DND-41 (cell line): ENCODE measurements at places on chromosomes 16 and 17.

DNA sequence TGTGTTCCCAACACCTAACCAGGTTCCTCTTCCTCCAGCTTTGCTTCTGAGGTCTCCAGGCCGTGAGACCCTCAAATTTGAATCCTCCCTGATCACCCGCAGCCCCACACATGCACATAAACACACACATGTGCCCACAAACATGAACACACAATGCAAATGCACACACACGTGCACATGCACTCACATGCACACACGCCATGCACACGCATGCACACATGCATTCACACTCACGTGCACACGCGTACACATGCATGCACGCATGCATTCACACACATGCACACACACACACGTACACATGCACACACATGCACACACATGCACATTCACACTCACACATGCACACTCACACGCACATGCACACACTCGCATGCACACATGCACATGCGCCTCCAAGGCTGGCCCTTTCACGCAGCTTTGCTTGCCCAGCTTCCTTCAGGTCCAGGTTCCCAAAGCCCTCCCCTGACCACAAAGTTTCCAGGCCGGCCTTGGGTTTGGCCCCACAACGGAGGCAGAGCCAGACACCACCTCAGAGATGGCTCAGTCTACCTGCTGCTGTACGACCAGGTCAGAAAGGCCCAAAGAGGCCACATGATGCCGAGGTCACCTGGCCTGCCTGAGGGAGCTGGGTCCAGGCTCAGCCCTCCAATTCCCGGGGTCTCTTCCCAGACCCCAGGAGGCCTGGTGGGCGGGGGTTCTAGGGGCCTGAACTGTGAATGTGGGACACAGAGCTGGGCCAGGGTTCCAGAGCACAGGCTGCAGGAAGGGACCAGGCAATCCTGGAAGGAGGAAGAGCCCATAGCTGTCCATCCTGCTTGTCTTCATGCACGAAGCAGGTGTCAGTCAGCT is 39.5 kb upstream of the ENPP7 start:
- peaks cover 3% of the 10 kb centered on the region for H3K27me3 ChIP-seq
- no peaks in the 10 kb centered on the region for H3K4me1 ChIP-seq
- H3K27ac ChIP-seq = no peak overlapping the region
- no peak overlapping the region for H3K4me3 ChIP-seq

GRCh38 chr16:53087101-53087500 is 32.3 kb downstream of the CHD9 start:
- H3K27ac ChIP-seq = no peak overlapping the region
- no peaks in the 10 kb centered on the region for H3K4me1 ChIP-seq
- no peak overlapping the region for H3K4me3 ChIP-seq
- H3K27me3 ChIP-seq = no peaks in the 10 kb centered on the region
- DNase-seq = no peak

GRCh38 chr17:79372470-79373238 is 238.2 kb downstream of the RBFOX3 start:
- no peaks in the 10 kb centered on the region for H3K4me1 ChIP-seq
- DNase-seq = no peak
- no peaks in the 10 kb centered on the region for H3K36me3 ChIP-seq
- no peak overlapping the region for H3K4me3 ChIP-seq
- H3K27ac ChIP-seq = no peak overlapping the region

DNA sequence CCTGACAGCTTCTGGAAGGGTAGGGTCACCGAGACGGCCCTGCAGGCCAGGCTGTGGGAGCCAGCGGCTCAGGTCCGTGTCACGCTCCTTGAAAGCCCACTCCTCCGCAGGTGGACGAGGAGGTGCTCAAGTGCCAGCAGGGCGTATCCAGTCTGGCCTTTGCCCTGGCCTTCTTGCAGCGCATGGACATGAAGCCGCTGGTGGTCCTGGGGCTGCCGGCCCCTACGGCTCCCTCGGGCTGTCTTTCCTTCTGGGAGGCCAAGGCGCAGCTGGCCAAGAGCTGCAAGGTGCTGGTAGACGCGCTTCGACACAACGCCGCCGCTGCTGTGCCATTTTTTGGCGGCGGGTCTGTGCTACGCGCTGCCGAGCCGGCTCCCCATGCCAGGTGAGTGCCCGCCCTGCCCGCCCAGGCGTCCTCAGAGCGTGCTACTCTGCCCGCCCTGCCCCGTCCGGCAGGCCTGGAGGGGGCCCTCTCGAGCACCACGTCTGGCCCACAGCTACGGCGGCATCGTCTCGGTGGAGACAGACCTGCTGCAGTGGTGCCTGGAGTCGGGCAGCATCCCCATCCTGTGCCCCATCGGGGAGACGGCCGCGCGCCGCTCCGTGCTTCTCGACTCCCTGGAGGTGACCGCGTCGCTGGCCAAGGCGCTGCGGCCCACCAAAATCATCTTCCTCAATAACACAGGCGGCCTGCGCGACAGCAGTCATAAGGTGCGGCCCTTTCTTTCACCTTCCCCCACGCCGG is 1.3 kb downstream of the NAGS start:
- H3K4me1 ChIP-seq = peaks cover 22% of the 10 kb centered on the region
- H3K4me3 ChIP-seq = no peak overlapping the region
- H3K36me3 ChIP-seq = no peaks in the 10 kb centered on the region

DNA sequence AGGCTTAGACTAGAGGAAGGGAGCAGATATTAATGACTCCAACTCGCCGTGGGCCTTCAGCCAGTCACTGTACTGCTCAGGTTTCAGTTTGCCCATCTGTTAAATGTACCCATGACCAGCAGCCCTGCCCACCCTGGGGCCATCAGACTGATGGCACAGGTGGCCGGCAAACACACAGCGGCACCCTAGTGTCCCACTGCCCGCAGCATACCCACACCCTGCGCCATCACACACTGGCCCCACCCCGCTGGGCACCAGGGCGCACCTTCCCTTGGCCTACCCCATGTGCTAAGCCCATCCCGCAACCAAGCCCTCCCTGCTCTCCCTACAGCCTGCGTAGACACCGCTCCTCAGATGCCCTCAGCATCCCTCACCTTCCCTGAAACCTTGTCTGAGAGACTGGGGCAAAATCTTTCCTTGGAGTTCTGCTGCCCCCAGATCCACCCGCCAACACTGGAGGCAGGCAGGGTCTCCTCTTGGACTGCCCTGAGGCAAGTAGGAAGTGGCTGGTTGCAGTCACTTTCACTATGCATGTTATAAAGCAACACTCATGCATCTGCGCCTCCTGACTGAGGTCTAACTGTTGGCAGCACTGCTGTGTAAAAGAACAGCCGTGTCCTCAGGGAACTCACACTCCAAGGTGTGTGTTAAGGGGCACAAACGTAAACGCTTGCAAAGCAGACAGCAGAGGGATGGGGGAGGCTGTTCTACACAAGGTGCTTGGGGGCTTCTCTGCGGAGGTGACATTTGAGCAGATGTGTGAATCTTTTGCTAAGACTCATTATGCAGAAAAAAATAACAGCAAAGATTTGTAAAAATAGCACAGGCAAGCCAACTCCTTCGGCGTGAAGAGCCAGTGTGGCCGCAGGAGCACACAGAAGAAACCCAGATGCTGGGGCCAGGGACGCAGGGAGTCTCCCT is 6.7 kb upstream of the BCAR1 start:
- H3K27ac ChIP-seq = no peak overlapping the region
- DNase-seq = no peak

GRCh38 chr17:49935526-49936210 is 33.3 kb upstream of the DLX4 start:
- no peak overlapping the region for H3K27ac ChIP-seq
- no peaks in the 10 kb centered on the region for H3K4me1 ChIP-seq
- H3K27me3 ChIP-seq = peaks cover 22% of the 10 kb centered on the region
- no peak for DNase-seq
- no peak overlapping the region for H3K4me3 ChIP-seq

- H3K4me3 ChIP-seq = no peak overlapping the region
- no peaks in the 10 kb centered on the region for H3K36me3 ChIP-seq
- H3K4me1 ChIP-seq = no peaks in the 10 kb centered on the region
- H3K27me3 ChIP-seq = peaks cover 3% of the 10 kb centered on the region
Measured at GRCh38 chr17:20086416-20087076, 77.4 kb downstream of the SPECC1 start.

GRCh38 chr17:8997994-8998628 is 23.2 kb upstream of the NTN1 start:
- no peaks in the 10 kb centered on the region for H3K27me3 ChIP-seq
- peaks cover 7% of the 10 kb centered on the region for H3K4me1 ChIP-seq
- no peak overlapping the region for H3K4me3 ChIP-seq
- no peaks in the 10 kb centered on the region for H3K36me3 ChIP-seq
- no peak overlapping the region for H3K27ac ChIP-seq

DNA sequence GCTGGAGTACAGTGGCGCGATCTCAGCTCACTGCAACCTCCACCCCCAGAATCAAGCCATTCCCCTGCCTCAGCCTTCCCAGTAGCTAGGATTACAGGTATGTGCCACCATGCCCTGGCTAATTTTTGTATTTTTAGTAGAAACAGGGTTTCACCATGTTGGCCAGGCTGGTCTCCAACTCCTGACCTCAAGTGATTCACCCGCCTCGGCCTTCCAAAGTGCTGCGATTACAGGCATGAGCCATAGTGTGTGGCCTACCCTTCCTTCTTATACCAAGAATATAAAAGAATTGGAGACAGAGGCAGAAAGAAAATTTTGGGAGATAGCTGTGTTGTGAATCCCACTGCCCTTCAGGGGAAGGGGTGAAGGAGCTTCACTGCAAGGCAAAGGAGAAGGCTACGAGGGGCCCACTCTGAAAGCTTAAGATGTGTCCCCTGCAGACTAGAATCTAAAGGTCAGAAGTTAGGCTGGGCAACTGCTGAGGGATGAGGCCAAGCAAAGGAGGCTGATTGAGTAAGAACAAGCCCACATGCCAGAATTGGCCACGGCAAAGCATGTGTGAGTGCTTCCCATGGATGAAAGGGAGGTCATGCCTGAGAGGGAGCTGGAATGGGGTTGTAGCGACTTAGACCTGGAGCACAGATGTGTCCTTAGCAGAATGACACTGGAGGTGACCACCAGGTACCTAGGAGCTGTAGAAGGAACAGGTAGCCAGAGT is 8.4 kb upstream of the CRYBA1 start:
- H3K27me3 ChIP-seq = no peaks in the 10 kb centered on the region
- no peak overlapping the region for H3K27ac ChIP-seq
- no peak overlapping the region for H3K4me3 ChIP-seq
- no peaks in the 10 kb centered on the region for H3K36me3 ChIP-seq
- no peaks in the 10 kb centered on the region for H3K4me1 ChIP-seq

DNA sequence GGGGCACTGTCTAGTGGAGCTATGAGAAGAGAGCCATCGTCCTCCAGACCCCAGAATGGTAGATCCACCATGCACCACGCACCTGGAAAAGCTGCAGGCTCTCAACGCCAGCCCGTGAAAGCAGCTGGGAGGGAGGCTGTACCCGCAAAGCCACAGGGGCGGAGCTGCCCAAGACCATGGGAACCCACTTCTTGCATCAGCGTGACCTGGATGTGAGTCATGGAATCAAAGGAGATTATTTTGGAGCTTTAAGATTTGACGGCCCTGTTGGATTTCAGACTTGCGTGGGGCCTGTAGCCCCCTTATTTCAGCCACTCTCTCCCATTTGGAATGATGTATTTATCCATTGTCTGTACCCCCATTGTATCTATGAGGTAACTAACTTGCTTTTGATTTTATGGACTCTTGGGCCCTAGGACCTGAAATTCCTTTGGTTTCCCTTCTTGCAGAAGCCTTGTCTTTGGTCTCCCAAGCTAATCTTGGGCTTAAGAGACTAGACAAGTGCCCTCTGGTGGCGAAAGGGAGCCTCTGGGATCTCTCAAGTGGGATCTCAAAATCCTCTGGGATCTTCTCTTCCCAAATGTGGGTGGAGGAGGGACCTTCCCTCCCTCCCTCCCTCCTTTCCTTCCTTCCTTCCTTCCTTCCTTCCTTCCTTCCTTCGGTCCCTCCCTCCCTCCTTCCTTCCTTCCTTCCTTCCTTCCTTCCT is 58.2 kb upstream of the HAPSTR1 start:
- peak; percentile 25 for DNase-seq
- H3K4me3 ChIP-seq = no peak overlapping the region

GRCh38 chr16:49600536-49600935 is 226.9 kb downstream of the C16orf78 start:
- H3K27ac ChIP-seq = no peak overlapping the region
- H3K4me1 ChIP-seq = peaks cover 8% of the 10 kb centered on the region; the same call in 1 of the 2 replicates
- H3K36me3 ChIP-seq = no peaks in the 10 kb centered on the region
- no peak overlapping the region for H3K4me3 ChIP-seq
- H3K27me3 ChIP-seq = no peaks in the 10 kb centered on the region

DNA sequence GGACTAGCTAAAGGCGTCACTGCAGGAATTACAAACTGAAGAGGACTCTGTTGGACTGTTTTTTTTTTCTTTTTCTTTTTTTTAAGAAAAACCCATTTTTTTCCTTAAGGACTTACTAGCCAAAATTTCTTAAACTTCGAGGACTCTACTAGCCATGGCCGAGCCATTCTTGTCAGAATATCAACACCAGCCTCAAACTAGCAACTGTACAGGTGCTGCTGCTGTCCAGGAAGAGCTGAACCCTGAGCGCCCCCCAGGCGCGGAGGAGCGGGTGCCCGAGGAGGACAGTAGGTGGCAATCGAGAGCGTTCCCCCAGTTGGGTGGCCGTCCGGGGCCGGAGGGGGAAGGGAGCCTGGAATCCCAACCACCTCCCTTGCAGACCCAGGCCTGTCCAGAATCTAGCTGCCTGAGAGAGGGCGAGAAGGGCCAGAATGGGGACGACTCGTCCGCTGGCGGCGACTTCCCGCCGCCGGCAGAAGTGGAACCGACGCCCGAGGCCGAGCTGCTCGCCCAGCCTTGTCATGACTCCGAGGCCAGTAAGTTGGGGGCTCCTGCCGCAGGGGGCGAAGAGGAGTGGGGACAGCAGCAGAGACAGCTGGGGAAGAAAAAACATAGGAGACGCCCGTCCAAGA is 878 bp downstream of the HEXIM1 start:
- peak overlapping the region; percentile 88 for H3K27ac ChIP-seq
- no peaks in the 10 kb centered on the region; the same call in 1 of the 2 replicates for H3K36me3 ChIP-seq
- no peaks in the 10 kb centered on the region for H3K27me3 ChIP-seq
- peak overlapping the region; percentile 86 for H3K4me3 ChIP-seq

- peaks cover 4% of the 10 kb centered on the region for H3K27me3 ChIP-seq
- H3K4me3 ChIP-seq = no peak overlapping the region
- H3K36me3 ChIP-seq = no peaks in the 10 kb centered on the region
- peaks cover 15% of the 10 kb centered on the region for H3K4me1 ChIP-seq
- DNase-seq = no peak
Measured at GRCh38 chr17:65433157-65433556, 128.3 kb downstream of the AXIN2 start.

- no peak for DNase-seq
- no peak overlapping the region for H3K27ac ChIP-seq
- H3K4me3 ChIP-seq = no peak overlapping the region
- peaks cover 44% of the 10 kb centered on the region for H3K27me3 ChIP-seq
- no peaks in the 10 kb centered on the region for H3K4me1 ChIP-seq
- no peaks in the 10 kb centered on the region for H3K36me3 ChIP-seq
Measured at GRCh38 chr17:35788477-35789368, 6.7 kb downstream of the MMP28 start.

- H3K36me3 ChIP-seq = no peaks in the 10 kb centered on the region
- H3K4me3 ChIP-seq = no peak overlapping the region
- no peaks in the 10 kb centered on the region for H3K27me3 ChIP-seq
- no peak for DNase-seq
Measured at GRCh38 chr17:78722246-78722761, 59.8 kb downstream of the CYTH1 start.
